ENCODE measurements at places on chromosomes 4 and X. TPM values are rescaled to one million over a fixed set of nuclear protein-coding genes. Genes with fewer than 3 reads are reported as not detected.

The FGD1 gene
- 11.1 TPM for total RNA-seq

The SPANXN3 gene
- total RNA-seq, result not detected

The SSX2B gene
- total RNA-seq, result not detected

The SMPX gene
- total RNA-seq, result not detected

The CRMP1 gene
- total RNA-seq, result 551 TPM

The FABP2 gene
- not detected for total RNA-seq

The RAB41 gene
- not detected for total RNA-seq

The LRCH2 gene
- 40.8 TPM for total RNA-seq

The TMSB15A gene
- total RNA-seq, result 155 TPM

The CT47A7 gene
- total RNA-seq, result not detected

The MEPE gene
- 0.49 TPM for total RNA-seq

The AFF2 gene
- total RNA-seq, result 144 TPM

The PRR32 gene
- not detected for total RNA-seq

The XAGE2 gene
- total RNA-seq, result not detected

The KLF3 gene
- total RNA-seq, result 25.3 TPM

The ZNF518B gene
- total RNA-seq, result 60.5 TPM

The SATL1 gene
- total RNA-seq, result 0.98 TPM

The F8A3 gene
- total RNA-seq, result 1.5 TPM

The SFRP2 gene
- 2.7 TPM for total RNA-seq

The CENPVL2 gene
- total RNA-seq, result 1.7 TPM

The TCEAL5 gene
- total RNA-seq, result 9.1 TPM

The SHOX gene
- total RNA-seq, result 0.25 TPM

The SPANXD gene
- total RNA-seq, result not detected

The H2BW2 gene
- total RNA-seq, result not detected

The SRP72 gene
- 46.5 TPM for total RNA-seq

The GLRA2 gene
- total RNA-seq, result 86.8 TPM

The HTRA3 gene
- total RNA-seq, result 2.0 TPM

The CSTF2 gene
- total RNA-seq, result 15.0 TPM

The PNCK gene
- 27.3 TPM for total RNA-seq

The PDK3 gene
- total RNA-seq, result 3.0 TPM

The MORC4 gene
- 6.6 TPM for total RNA-seq

The GALNTL6 gene
- 15.5 TPM for total RNA-seq

The CT45A1 gene
- not detected for total RNA-seq

The AGTR2 gene
- not detected for total RNA-seq

The CT45A10 gene
- not detected for total RNA-seq

The SCD5 gene
- total RNA-seq, result 271 TPM

The FGF13 gene
- total RNA-seq, result 80.9 TPM

The DUX4 gene
- total RNA-seq, result not detected

The RHOXF1 gene
- not detected for total RNA-seq

The USP26 gene
- total RNA-seq, result not detected

The TCEANC gene
- 9.3 TPM for total RNA-seq
